ENCODE measurements at places on chromosomes 6 and 20. TPM values are rescaled to one million over a fixed set of nuclear protein-coding genes. Genes with fewer than 3 reads are reported as not detected.

LIME1 gene
- total RNA-seq: 10.8 TPM

TRIM10 gene
- total RNA-seq: 3.9 TPM

- DNase-seq: no peak
- H3K27me3 ChIP-seq: no peaks in the 10 kb centered on the region
- no peak overlapping the region for H3K27ac ChIP-seq
- H3K4me3 ChIP-seq: no peak overlapping the region
- no peaks in the 10 kb centered on the region for H3K4me1 ChIP-seq
- H3K36me3 ChIP-seq: no peaks in the 10 kb centered on the region
Measured at GRCh38 chr6:139940741-139941729, 566.6 kb upstream of the CITED2 start.

PPP1R14C gene
- 23.7 TPM for total RNA-seq

SRSF12 gene
- not detected for total RNA-seq
